ENCODE measurements at places on chromosomes 2 and 18. TPM values are rescaled to one million over a fixed set of nuclear protein-coding genes. Genes with fewer than 3 reads are reported as not detected.

The ASPRV1 gene
- 4.5 TPM for total RNA-seq

The AQP12B gene
- total RNA-seq, result not detected

The FSIP2 gene
- 2.3 TPM for total RNA-seq

The HOXD8 gene
- 10.5 TPM for total RNA-seq

The HOXD12 gene
- not detected for total RNA-seq

The TTC21B gene
- 49.8 TPM for total RNA-seq

The FNDC4 gene
- total RNA-seq, result 12.4 TPM

The ZBTB14 gene
- 15.2 TPM for total RNA-seq

The LRP1B gene
- total RNA-seq, result 2.3 TPM

The ADRA2B gene
- 1.3 TPM for total RNA-seq

The KIF3C gene
- 3.4 TPM for total RNA-seq

The SLC9A4 gene
- total RNA-seq, result not detected

The SDC1 gene
- total RNA-seq, result 51.8 TPM

The TWSG1 gene
- total RNA-seq, result 45.9 TPM

The NEU2 gene
- not detected for total RNA-seq

The ABCB11 gene
- total RNA-seq, result under 0.01 TPM

The CPO gene
- total RNA-seq, result 1.6 TPM

The LBX2 gene
- total RNA-seq, result 1.3 TPM

The SEPTIN2 gene
- 298 TPM for total RNA-seq

The WNT6 gene
- total RNA-seq, result 0.48 TPM

The RIT2 gene
- total RNA-seq, result not detected

The SRD5A2 gene
- 0.33 TPM for total RNA-seq

The ACADL gene
- total RNA-seq, result 2.5 TPM

The BUB1 gene
- total RNA-seq, result 2.2 TPM

The C2orf80 gene
- not detected for total RNA-seq

The PLCD4 gene
- total RNA-seq, result 2.6 TPM

The ST6GAL2 gene
- 2.3 TPM for total RNA-seq

The CLK1 gene
- total RNA-seq, result 237 TPM

The LAMA3 gene
- total RNA-seq, result 173 TPM

The IL1F10 gene
- total RNA-seq, result not detected

The CROCC2 gene
- not detected for total RNA-seq

The PSTPIP2 gene
- total RNA-seq, result 6.4 TPM

The GDF7 gene
- 0.15 TPM for total RNA-seq

The CKAP2L gene
- not detected for total RNA-seq

The GATA6 gene
- 3.0 TPM for total RNA-seq

The PROKR1 gene
- 0.80 TPM for total RNA-seq

The PRKCE gene
- total RNA-seq, result 23.6 TPM

The KIF1A gene
- not detected for total RNA-seq

The DYNAP gene
- total RNA-seq, result not detected

The LDLRAD4 gene
- 42.9 TPM for total RNA-seq

The ALPI gene
- not detected for total RNA-seq

The SPDYA gene
- 1.8 TPM for total RNA-seq

The IL18R1 gene
- total RNA-seq, result 7.7 TPM

The BMPR2 gene
- total RNA-seq, result 63.2 TPM

The SULT6B1 gene
- total RNA-seq, result not detected

Measured in breast epithelium (tissue), 4 donors.